ENCODE measurements at places on chromosomes 5 and 9. TPM values are rescaled to one million over a fixed set of nuclear protein-coding genes. Genes with fewer than 3 reads are reported as not detected.

Gene MARCHF11
- 3.6 TPM for total RNA-seq

Gene TTC39B
- 6.9 TPM for total RNA-seq

Gene PCDHA13
- 20.9 TPM for total RNA-seq

Gene EIF4EBP3
- not detected for total RNA-seq

Gene CHD1
- 92.5 TPM for total RNA-seq

Gene COX7C
- total RNA-seq = 244 TPM

Gene RAPGEF6
- total RNA-seq = 66.1 TPM

Gene ZBTB6
- total RNA-seq = 88.0 TPM

Gene RNF183
- total RNA-seq = not detected

GRCh38 chr9:89447416-89447815, 50.5 kb downstream of the SEMA4D start:
- DNase-seq = no peak

DNA sequence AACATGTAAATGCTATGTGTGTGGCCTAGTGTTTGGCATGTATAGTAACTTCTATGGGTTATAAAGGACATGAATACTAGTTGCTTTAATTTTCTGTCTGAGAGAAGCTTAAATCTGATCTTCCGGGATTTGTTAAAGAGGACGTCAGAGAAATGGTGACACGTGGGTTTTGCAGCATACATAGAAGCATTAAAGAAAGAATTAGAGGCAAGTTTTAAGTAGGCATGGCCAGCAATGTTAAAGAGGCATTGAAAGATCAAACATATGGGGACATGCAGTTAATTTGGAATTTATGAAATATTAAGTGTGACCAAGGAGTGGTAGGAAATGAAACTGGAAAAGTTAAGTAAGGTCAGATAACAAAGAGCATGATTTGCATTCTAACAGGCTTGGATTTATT, 311.4 kb upstream of the RIOK2 start:
- no peak for DNase-seq

DNA sequence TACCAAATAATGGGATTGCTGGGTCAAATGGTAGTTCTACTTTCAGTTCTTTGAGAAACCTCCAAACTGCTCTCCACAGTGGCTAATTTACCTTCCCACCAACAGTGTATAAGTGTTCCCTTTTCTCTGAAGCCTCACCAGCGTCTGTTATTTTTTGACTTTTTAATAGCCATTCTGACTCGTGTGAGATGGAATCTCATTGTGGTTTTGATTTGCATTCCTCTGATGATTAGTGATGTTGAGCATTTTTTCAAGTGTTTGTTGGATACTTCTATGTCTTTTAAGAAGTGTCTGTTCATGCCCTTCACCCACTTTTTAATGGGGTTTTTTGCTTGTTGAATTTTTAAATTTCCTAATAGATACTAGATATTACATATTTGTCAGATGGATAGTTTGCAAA, 28.4 kb upstream of the SUSD1 start:
- DNase-seq = no peak

GRCh38 chr9:128141604-128142003, 7.6 kb upstream of the LCN2 start:
- DNase-seq = no peak

DNA sequence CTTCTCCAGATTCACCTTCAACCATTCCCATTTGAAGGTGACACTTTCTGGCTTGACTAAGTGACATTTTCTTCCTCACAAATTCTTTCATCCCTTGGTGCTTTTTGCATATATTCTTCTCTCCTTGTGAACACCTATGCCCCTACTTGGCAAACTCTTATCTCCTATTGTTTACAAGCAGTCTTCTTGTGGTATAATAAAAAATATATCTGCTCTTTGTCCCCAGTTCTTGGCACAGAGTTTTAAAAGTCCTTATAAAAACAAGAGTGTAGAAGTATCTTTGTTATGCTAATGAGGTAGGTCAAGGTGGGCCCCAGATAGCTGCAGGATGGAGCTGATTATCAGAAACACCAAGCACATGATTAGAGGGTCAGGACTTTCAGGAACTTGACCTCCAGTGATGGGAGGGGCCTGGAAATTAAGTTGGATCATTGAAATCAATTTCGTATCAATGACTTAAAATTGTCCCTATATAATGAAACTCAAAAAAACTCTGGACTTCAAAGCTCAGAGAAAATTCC, 38.0 kb downstream of the TMEM161B start:
- DNase-seq = no peak

- no peak for DNase-seq
Measured at GRCh38 chr5:88235346-88235745, 33.3 kb downstream of the TMEM161B start.

DNA sequence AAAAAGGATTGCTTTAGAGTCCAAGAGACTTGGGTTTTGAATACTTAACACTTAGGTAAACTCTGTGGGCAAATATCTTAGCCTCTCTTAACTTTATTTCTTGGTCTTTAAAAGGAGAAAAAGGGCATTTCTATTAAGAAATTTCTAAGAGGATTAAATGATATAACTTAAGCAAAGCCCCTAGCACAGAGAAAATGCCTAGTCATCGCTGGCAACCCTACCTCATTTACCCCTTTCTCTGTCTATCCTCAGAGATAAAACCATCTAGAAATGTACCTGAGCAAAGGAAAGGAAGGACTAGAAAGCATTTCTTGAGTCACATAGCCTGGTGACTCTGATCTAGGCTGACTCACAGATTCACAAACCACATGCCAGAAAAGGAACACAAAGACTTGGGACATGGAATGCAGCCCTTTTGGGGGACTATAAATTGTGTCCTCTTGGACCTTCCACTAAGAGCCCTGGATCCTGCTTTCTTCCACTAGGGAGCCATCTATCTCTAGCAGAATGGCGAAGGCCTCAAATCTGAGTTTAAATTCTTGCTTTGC, 120.6 kb downstream of the FOXD1 start:
- no peak for DNase-seq

GRCh38 chr9:357560-357959, 142.9 kb downstream of the DOCK8 start:
- DNase-seq = no peak

- no peak for DNase-seq
Measured at GRCh38 chr9:97504381-97505216, 3.1 kb downstream of the TMOD1 start.

- DNase-seq = peak; percentile 38
Measured at GRCh38 chr9:92608909-92609445, 61.0 kb downstream of the IPPK start.

DNA sequence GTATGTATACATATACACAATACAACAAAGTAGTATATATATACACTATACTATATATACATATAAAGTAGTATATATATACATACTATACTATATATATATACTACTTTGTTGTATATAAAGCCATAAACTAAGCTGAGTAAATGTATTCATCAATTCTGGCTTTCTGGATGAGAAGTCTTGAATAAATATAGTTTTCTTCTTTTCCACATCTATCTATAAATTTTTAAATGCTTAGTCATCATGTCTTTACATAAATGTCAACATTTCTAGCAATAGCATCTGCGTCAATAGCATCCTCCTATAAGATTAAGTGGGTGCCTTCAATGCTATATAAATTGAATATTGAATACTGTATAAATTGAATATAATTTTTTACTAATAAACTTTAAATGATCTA, 63.1 kb upstream of the COX7C start:
- no peak for DNase-seq

DNA sequence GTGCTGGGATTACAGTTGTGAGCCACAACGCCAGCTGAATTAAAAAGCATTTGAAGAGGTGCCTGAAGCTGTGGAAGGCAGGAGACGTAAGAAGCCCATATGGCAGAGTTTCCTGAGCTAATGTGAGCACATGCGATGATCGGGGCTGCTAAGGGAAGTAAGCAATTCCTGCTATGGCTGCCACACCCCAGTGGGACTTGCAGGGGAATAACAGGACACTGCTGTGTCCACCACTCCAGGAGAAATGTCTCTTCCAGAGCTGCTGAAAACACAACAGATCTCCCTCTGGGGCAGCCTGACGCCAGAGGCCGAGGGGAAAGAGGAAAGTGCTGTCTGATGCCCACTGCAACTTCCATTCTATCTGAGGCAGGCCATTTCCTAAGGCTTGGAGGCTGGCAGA, 46.2 kb upstream of the ANKRD55 start:
- no peak for DNase-seq

DNA sequence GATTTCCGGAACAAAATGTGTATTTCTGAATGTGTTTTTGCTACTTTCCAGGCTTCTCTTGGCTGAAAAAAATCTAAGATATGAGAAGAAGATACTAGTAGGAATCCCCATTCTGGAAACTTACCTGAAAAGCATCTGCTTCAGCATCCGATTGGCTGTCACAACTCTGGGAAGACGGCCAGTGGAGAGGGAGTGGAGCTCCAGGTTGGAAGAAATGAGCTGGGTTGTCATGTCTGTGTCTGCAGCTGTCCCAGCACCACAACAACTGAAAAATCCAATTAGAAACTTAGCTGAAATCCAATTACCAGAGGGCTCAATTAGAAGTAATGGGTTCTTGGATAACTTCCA, 3.0 kb downstream of the PSMB7 start:
- DNase-seq = no peak

GRCh38 chr9:68714416-68715180, 9.6 kb downstream of the PIP5K1B start:
- DNase-seq = no peak

GRCh38 chr5:132526290-132526973, 16.9 kb downstream of the IL5 start:
- no peak for DNase-seq

DNA sequence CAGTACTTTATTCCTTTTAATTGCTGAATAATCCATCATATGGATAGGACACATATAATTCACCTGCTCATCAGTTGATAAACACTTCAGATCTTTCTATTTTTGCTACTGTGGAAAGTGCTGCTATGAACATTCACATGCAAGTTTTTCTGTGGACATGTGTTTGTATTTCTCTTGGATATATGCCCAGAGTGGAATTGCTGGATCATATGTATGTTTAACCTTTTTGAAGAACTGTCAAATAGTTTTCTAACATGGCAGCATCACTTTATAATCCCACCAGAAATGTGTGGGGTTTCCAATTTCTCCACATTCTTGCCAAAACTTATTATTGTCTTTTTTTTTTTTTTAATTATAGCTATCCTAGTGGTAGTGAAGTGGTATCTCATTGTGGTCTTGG, 15.1 kb downstream of the CARTPT start:
- DNase-seq = no peak

GRCh38 chr5:113448252-113448651, 13.5 kb upstream of the TSSK1B start:
- no peak for DNase-seq

DNA sequence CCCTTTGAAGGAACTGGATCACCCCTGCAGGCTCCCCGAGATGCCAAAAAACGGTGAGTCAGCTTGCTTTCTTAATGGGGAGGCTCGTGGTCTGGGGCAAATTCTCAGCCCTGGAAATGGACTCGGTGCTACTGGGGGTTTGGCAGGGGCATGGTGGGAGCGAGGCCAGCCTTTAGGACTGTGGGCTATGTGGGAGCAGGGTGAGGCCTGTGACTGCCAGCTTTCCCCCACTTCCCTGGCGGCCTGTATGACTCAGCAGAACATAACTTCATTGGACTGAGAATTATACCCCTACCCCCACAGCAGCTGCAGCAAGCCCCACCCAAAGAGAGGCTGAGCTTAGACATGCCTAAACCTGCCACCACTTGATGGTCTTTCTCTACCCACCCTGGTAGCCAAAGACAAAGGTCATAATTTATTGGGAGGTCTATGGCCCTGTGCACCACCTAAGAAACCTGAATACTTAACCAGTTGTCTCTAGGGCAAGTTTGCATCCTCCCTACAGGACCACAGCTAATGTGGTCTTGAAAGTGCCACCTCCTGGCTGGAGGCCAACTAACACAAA, 325.3 kb downstream of the TLE1 start:
- DNase-seq = no peak

GRCh38 chr5:158832096-158832685, 267.5 kb downstream of the EBF1 start:
- DNase-seq = no peak

DNA sequence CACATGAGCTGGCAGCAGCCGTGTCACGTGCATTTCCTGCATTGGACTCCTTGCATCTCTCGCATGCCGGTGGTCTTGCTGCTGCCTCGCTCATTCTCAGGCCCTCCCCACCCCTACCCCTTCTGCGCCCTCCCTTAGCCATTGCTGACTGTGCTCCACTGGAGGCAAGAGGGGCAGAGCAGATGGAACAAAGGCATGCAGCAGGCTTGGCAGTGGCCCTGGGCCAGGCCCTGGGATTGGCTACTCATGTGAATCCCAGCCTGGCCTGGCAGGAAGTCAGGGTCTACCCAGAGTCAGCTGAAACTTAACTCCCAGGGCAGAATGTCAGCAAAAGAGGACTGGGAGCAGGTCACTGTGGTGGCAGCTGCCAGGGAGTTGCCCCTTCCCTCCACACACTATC, 62.3 kb downstream of the TSTD2 start:
- DNase-seq = peak; percentile 26

- no peak for DNase-seq
Measured at GRCh38 chr5:77249475-77249874, 39.0 kb downstream of the PDE8B start.

GRCh38 chr9:2228132-2228531, 213.0 kb downstream of the SMARCA2 start:
- DNase-seq = no peak

DNA sequence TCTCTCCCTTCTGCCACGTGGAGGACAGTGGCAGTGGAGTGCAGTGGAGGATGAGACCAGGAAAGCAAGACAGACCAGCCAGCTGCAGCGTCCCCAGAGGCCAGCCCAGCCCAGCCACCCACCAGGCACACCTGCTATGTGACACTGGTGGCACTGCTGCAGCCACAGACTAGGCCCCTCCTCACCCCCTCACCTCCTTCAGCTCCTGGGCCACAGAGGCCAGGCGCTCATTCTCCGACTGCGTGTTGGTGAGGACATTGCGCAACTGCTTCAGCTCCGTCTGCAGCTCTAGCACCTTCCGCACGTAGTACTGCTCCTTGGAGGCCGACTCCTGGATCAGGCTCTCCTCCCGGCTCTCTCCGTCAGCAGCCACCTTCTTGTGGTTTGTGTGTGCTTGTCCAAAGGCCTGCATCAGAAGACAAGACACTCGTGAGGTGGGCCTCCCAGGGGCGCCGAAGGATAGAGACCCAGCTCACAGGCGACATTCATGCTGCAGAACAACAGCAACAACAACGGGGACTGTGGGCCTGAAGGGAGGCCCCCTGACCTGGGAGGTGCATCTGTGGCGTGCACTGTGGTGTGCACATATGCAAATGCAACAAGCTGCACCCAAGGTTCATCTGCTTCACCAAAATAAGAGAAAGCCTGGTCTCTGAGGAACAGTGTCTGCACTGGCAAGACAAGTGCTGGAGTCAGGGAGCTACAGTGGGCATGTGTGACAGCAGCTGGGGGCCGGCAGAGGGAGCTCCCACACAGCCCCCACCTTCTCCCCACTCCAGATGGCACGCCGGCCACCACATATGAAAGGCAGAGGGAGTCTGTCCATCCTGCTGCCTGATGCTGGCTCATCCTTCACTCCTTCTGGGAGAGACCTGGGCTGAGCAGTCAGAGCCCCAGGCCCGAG, 35.5 kb downstream of the BICD2 start:
- DNase-seq = peak; percentile 45

DNA sequence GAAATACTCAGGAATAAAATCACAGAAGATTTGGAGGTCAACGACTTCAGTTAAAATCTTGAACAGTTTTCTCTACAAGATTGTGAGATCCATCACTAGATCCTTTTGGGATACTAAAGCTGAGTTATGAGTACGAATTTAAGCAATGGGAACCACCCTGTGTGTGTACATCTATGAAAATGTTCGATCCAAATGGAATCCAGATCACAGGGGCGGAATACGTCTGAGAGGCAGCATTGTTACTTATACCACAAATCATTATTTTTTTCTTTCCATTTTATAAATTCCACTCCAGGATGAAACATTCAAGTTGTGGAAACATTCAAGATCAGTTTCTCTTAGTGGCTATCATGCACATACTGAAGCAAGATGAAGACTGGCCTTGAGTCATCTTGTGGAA, 239.3 kb upstream of the PAPPA start:
- DNase-seq = no peak
